ENCODE measurements at places on chromosomes 11 and 22. TPM values are rescaled to one million over a fixed set of nuclear protein-coding genes. Genes with fewer than 3 reads are reported as not detected.

- no peaks in the 10 kb centered on the region for H3K4me1 ChIP-seq
- H3K36me3 ChIP-seq: no peaks in the 10 kb centered on the region
- DNase-seq: no peak
- no peak within 1 kb of the TSS for H3K27ac ChIP-seq
- H3K4me3 ChIP-seq: no peak within 1 kb of the TSS
- H3K27me3 ChIP-seq: peaks cover 7% of the 10 kb centered on the region
These were observed at the start of gene IZUMO1R for GRCh38 chr11:94303966-94304958. Gene IZUMO1R, plus strand, starts transcription at chr11:94304580. Its CDS starts 1,057 bp downstream, at chr11:94305637.

- no peak overlapping the region for H3K27ac ChIP-seq
- H3K4me3 ChIP-seq: no peak overlapping the region
- DNase-seq: no peak
- H3K4me1 ChIP-seq: no peaks in the 10 kb centered on the region
- no peaks in the 10 kb centered on the region for H3K27me3 ChIP-seq
These were observed 15.0 kb downstream of the ALKBH3 start for GRCh38 chr11:43895601-43896000.

GRCh38 chr22:50190941-50191741 lies 5.4 kb downstream of the TRABD start:
- peak overlapping the region; percentile 84 for H3K4me3 ChIP-seq
- no peaks in the 10 kb centered on the region for H3K27me3 ChIP-seq
- H3K4me1 ChIP-seq: peaks cover 29% of the 10 kb centered on the region

GRCh38 chr22:46122511-46122971 lies 27.8 kb upstream of the PPARA start:
- no peaks in the 10 kb centered on the region for H3K27me3 ChIP-seq
- no peaks in the 10 kb centered on the region for H3K36me3 ChIP-seq
- no peak overlapping the region for H3K27ac ChIP-seq

DNA sequence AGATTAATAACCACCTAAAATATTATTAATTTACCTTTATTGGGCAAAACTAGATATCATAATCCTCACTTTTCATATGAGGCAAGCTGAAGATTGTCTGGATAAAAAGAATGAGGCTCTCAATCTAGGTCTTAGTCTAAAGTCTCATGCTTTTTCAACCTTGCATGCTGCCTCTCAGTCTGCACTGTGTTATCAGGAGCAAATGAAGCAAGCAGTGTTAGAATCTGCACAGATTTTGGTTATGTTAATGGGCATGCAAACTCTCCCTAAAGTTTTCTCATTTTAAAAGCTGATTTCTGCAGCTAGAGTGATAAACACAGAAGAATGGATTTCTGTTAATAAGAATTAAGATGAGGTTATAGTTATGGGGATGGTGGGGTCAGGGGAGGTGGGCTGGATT lies 350.7 kb upstream of the C11orf87 start:
- H3K27ac ChIP-seq: no peak overlapping the region
- H3K36me3 ChIP-seq: no peaks in the 10 kb centered on the region

GRCh38 chr11:111426617-111427016 lies 47.5 kb upstream of the POU2AF1 start:
- peaks cover 2% of the 10 kb centered on the region for H3K4me1 ChIP-seq
- no peak overlapping the region for H3K27ac ChIP-seq
- H3K4me3 ChIP-seq: no peak overlapping the region

DNA sequence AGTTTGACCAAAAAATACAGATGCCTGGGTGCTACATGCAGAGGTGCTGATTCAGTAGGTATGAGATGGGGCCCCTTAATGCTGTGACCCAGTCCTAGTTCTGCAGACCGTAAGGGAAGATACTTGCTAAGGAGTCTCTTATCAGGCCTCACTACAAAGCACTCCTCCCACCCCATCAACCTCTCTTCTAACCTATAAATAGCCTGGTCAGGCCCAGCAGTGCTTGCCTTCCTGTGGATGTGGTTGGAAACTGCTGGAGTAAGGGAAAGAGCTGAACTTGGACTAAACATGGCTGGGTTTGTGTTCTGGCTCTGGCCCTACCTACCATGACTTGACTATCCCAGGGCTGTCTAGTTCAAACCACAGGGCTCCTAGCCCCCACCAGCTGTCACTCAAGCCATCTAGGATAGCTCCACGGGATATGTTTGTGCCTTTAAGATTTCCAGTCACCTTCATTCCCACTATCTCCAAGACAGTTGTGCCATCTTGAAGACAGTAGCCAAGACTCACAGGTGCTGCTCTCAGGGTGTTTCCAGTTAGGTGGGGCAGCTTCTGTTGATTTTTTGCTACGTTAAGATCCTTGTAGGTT lies 9.5 kb upstream of the DKK3 start:
- DNase-seq: no peak
- H3K4me3 ChIP-seq: no peak overlapping the region
- peaks cover 54% of the 10 kb centered on the region for H3K27me3 ChIP-seq
- H3K27ac ChIP-seq: no peak overlapping the region
- no peaks in the 10 kb centered on the region for H3K36me3 ChIP-seq

GRCh38 chr11:64229090-64229743 lies 1.1 kb upstream of the DNAJC4 start:
- peak overlapping the region; percentile 84 for H3K4me3 ChIP-seq
- no peak for DNase-seq
- no peaks in the 10 kb centered on the region for H3K27me3 ChIP-seq
- no peak overlapping the region for H3K27ac ChIP-seq
- H3K4me1 ChIP-seq: peaks cover 22% of the 10 kb centered on the region
- peaks cover 7% of the 10 kb centered on the region for H3K36me3 ChIP-seq

GRCh38 chr11:67996622-67997474 lies 7.0 kb downstream of the UNC93B1 start:
- H3K4me3 ChIP-seq: no peak overlapping the region
- H3K36me3 ChIP-seq: peaks cover 4% of the 10 kb centered on the region

- no peak overlapping the region for H3K4me3 ChIP-seq
- no peaks in the 10 kb centered on the region for H3K4me1 ChIP-seq
- peaks cover 20% of the 10 kb centered on the region for H3K27me3 ChIP-seq
- H3K36me3 ChIP-seq: no peaks in the 10 kb centered on the region
- no peak overlapping the region for H3K27ac ChIP-seq
These were observed 44.5 kb downstream of the ZNF280B start for GRCh38 chr22:22463855-22464540.

- DNase-seq: no peak
- H3K27me3 ChIP-seq: no peaks in the 10 kb centered on the region
- H3K4me1 ChIP-seq: peaks cover 3% of the 10 kb centered on the region
These were observed 105.8 kb downstream of the PRMT3 start for GRCh38 chr11:20493340-20493739.

DNA sequence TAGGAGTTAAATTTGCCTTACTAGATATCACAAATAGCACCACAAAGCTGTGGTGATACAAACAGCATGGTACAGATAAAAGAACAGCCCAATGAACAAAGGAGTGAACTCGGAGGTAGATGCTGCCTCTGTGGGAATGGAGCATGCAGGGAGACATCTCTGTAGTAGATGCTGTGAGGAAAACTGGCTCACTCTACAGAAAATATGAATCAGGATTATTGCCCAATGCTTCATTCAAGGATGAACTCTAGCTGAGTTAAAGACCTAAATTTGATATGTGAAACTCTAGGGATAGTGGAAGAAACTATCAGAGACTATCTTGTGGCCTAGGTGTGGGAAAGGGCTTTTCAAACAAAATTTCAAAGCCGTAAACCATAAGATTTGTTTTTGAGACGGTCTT lies 15.3 kb upstream of the CAPN5 start:
- H3K4me3 ChIP-seq: no peak overlapping the region
- peaks cover 4% of the 10 kb centered on the region for H3K4me1 ChIP-seq
- H3K36me3 ChIP-seq: no peaks in the 10 kb centered on the region
- no peak for DNase-seq

GRCh38 chr11:99934008-99934407 lies 753.1 kb upstream of the ARHGAP42 start:
- H3K27ac ChIP-seq: no peak overlapping the region
- no peaks in the 10 kb centered on the region for H3K4me1 ChIP-seq
- H3K36me3 ChIP-seq: no peaks in the 10 kb centered on the region
- DNase-seq: no peak
- H3K4me3 ChIP-seq: no peak overlapping the region

- no peaks in the 10 kb centered on the region for H3K36me3 ChIP-seq
- H3K27ac ChIP-seq: peak overlapping the region; percentile 44
- H3K4me3 ChIP-seq: no peak overlapping the region
- DNase-seq: peak; percentile 71
- H3K27me3 ChIP-seq: no peaks in the 10 kb centered on the region
These were observed 11.8 kb upstream of the MIEF1 start for GRCh38 chr22:39490135-39490798.

GRCh38 chr11:101577461-101577860 lies 6.3 kb downstream of the TRPC6 start:
- H3K36me3 ChIP-seq: no peaks in the 10 kb centered on the region
- no peak overlapping the region for H3K4me3 ChIP-seq
- H3K4me1 ChIP-seq: no peaks in the 10 kb centered on the region
- H3K27ac ChIP-seq: no peak overlapping the region
- peaks cover 7% of the 10 kb centered on the region for H3K27me3 ChIP-seq

DNA sequence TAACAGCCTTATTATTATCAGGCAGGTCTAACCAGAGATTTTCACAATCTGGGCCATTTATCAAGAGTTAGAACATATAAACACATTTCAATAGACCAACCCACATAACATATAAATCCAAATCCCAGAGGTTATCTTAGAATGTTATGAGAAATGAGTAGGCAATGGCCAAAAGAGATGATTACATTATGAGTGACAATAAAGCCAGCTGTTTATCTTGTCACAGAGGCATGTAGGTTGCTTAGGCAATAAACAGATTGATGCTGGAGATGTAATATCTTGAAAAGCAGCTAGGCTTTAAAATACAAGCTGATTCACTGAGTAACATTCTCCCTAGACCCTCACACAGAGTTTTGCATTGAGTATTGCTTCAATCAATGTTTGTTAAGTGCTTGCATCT lies 148.5 kb upstream of the SESN3 start:
- H3K4me1 ChIP-seq: peaks cover 12% of the 10 kb centered on the region
- H3K27me3 ChIP-seq: peaks cover 3% of the 10 kb centered on the region
- H3K36me3 ChIP-seq: no peaks in the 10 kb centered on the region
- no peak for DNase-seq
- H3K4me3 ChIP-seq: no peak overlapping the region

DNA sequence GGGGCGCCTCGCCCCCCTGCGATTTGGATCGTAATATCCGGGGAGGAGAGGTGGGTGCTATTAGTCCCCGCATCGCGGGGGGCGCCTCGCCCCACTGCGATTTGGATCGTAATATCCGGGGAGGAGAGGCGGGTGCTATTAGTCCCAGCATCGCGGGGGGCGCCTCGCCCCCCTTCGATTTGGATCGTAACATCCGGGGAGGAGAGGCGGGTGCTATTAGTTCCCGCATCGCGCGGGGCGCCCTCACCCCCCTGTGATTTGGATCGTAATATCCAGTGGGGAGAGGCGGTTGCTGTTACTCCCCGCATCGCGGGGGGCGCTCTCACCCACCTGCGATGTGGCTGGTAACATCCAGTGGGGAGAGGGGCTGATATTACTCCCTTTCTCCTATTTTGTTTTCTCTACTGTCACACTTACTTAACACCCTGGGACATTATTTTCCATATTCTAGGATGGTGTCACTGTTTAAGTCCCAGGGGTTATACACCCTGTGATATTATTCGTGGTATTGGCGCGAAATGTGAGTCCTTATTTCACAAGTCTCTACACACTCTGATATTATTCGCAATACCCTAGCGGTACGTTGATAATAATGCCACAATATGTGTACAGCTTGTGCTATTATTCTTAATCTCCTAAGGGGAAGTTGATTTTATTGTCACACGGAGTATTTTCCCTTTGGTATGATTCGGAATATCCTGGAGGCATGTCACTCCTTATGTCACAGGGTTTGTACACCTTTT lies 57.8 kb upstream of the ALDH3B2 start:
- peaks cover 15% of the 10 kb centered on the region for H3K27me3 ChIP-seq
- no peaks in the 10 kb centered on the region for H3K36me3 ChIP-seq

- no peak overlapping the region for H3K4me3 ChIP-seq
- DNase-seq: no peak
- H3K36me3 ChIP-seq: no peaks in the 10 kb centered on the region
- no peak overlapping the region for H3K27ac ChIP-seq
- no peaks in the 10 kb centered on the region for H3K4me1 ChIP-seq
- peaks cover 20% of the 10 kb centered on the region for H3K27me3 ChIP-seq
These were observed 93.9 kb downstream of the PKNOX2 start for GRCh38 chr11:125258291-125259032.

- H3K27ac ChIP-seq: no peak overlapping the region
- DNase-seq: no peak
- H3K27me3 ChIP-seq: no peaks in the 10 kb centered on the region
- peaks cover 5% of the 10 kb centered on the region for H3K4me1 ChIP-seq
- no peak overlapping the region for H3K4me3 ChIP-seq
- peaks cover 57% of the 10 kb centered on the region for H3K36me3 ChIP-seq
These were observed 21.3 kb downstream of the AMPD3 start for GRCh38 chr11:10476342-10476741.

GRCh38 chr22:39833093-39833492 lies 60.5 kb downstream of the ENTHD1 start:
- H3K27ac ChIP-seq: no peak overlapping the region
- peaks cover 13% of the 10 kb centered on the region for H3K4me1 ChIP-seq
- DNase-seq: no peak
- H3K27me3 ChIP-seq: peaks cover 63% of the 10 kb centered on the region
- H3K4me3 ChIP-seq: no peak overlapping the region

DNA sequence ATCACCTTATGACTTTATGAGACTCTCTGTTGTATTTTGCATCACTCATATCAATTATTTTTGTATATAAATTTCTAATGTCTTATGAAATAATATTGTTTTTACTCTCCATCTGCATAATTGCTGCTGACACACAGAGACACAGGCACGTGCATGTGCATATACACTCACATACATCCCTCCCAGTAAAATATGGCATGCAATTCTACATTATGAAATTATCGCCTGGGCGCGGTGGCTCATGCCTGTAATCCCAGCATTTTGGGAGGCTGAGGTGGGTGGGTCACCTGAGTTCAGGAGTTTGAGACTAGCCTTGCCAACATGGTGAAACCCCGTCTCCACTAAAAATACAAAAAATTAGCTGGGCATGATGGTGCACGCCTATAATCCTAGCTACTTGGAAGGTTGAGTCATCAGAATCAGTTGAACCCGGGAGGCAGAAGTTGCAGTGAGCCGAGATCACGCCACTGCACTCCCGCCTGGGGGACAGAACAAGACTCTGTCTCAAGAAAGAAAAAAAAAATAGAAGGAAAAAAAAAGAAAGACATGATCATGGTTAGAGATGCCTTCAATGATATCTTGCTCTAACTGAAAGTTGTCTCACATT lies 96.7 kb upstream of the LUZP2 start:
- no peak overlapping the region for H3K4me3 ChIP-seq
- no peaks in the 10 kb centered on the region for H3K36me3 ChIP-seq
- no peaks in the 10 kb centered on the region for H3K4me1 ChIP-seq
- no peak overlapping the region for H3K27ac ChIP-seq

The RHOD gene
- 0.30 TPM for total RNA-seq

The TH gene
- not detected for total RNA-seq

The RAB38 gene
- 2.0 TPM for total RNA-seq

The TRIM51 gene
- total RNA-seq: not detected

The HPX gene
- total RNA-seq: 0.50 TPM

The MPPED2 gene
- total RNA-seq: not detected

The KCNQ1 gene
- 4.0 TPM for total RNA-seq

The OR52I1 gene
- not detected for total RNA-seq

The DUSP8 gene
- total RNA-seq: 1.8 TPM

The MDK gene
- 2.8 TPM for total RNA-seq
